GM04504 (cell line): ENCODE measurements at places on chromosomes 6 and 20.

DNA sequence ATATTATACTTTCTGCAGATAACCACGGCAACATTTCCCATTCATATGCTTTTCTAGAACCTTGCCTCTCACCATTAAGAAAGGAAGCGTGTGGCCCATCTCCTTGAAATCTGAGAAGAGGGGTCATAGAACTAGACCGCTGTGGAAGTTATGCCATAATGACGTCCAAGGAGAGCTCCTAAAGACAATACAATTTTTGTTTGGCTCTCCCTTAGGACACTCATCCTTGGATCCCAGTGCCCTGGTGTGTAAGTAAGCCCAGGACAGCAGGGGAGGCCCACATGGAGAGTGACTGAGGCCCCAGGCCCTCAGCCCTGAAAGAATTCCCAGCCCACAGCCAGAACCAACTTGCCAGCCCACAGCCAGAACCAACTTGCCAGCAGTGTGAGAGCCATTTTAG is 379.6 kb downstream of the FOXA2 start:
- DNase-seq = no peak

GRCh38 chr20:50192364-50193198 is 2.0 kb downstream of the CEBPB start:
- DNase-seq = peak; percentile 76

GRCh38 chr6:74356391-74356790 is 660.4 kb downstream of the CD109 start:
- peak; percentile 16 for DNase-seq

GRCh38 chr20:51486197-51487005 is 56.1 kb downstream of the NFATC2 start:
- no peak for DNase-seq

GRCh38 chr6:152625213-152625612 is 11.9 kb downstream of the SYNE1 start:
- DNase-seq = no peak

GRCh38 chr20:10427060-10427692 is 6.8 kb downstream of the MKKS start:
- no peak for DNase-seq

GRCh38 chr6:43910638-43911353 is 140.8 kb downstream of the VEGFA start:
- no peak for DNase-seq

GRCh38 chr20:45378191-45378590 is at the start of gene TP53TG5:
Gene TP53TG5 (minus strand): TSS chr20:45378325. CDS start chr20:45378236, 89 bp downstream.
- DNase-seq = no peak

DNA sequence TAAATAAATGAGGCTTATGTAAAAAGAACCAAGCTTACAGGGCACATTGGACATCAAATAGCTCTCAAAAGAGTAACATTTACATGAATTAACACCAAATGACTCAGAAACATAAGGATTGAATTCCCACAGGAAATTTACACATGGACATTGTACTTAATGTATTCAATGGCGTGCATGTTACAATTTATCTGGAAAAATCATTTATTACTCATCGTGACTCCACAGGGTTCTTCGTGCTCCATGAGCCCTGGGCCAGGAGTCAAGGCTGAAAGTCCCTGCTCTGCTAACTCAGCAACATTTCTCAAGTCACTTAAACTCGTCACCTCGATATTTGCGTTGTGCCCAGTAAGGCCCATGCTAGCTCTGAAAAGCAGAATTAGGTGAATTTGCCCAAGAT is 158.5 kb downstream of the PHACTR1 start:
- peak; percentile 64 for DNase-seq

DNA sequence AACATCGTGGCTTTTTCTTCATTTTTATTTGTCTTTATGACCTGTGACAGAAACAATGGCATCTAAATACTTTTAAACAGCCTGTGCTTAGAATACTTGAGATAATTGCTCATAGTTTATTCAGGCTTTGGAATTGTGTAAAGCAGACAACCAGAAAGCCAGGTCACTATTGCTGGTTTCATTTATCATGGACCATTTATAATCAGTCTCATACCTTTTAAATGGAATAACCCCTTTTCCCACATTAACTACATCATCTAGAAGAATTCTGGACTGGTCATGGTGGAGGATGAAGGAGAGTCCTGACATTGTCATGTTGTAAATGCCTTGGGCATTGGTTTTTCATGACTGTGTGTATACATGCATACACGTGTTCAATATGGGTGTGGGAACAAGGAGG is 661.5 kb downstream of the EPM2A start:
- DNase-seq = no peak

DNA sequence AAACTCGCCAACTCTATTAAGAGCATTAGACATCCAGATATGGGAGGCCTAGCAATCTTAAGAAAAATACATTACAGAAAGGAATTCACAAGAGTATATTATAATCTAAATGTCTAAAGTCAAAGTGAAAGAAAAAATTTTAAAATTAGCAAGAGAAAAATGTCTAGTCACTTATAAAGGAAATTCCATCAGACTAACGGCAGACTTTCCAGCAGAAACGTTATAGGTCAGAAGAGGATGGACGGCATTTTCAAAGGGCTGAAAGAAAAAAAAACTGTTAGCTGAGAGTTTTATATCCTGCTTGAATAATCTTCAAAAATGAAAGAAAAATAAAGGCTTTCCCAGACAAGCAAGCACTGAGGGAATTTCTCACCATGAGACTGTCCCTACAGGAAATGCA is 269.0 kb downstream of the HDGFL1 start:
- DNase-seq = no peak

DNA sequence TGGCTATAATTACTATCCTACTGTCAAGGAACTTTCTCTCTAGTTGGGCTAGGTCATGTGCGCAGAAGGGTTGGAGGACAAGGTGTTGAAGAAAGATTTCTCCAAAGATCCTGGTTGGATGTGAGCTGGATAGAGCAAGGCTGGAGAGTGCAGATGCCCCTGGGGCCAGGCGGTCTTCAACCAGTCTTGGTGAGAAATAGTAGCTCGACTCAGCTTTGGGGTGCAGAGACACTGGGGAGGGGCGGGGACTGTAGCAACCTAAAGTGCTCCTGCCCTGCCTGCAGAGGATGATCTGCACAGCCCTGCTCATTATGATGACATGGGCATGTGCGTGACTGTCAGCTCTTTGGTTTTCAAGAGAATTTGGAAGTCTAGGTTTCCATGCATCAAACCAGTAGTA is 35.9 kb downstream of the PHACTR3 start:
- no peak for DNase-seq

- no peak for DNase-seq
Observed at GRCh38 chr6:17413313-17413750, 19.9 kb downstream of the CAP2 start.

- no peak for DNase-seq
Observed at GRCh38 chr20:32112841-32113240, 3.3 kb downstream of the TM9SF4 start.

DNA sequence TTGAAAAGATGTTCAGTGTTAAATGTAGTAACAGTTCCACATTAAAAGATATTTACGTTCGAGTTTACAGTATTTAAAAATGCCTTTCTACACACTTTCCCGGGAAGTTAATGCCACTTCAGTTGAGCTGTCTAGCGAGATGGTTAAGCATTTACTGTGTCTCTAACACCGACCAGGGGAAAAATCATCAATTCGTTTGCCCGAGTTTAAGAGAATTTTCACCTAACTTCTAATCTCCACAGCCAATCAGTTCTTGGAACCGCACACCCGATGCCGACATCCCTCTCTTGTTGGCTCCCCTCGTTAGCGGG is 58.2 kb downstream of the FAM217A start:
- no peak for DNase-seq

DNA sequence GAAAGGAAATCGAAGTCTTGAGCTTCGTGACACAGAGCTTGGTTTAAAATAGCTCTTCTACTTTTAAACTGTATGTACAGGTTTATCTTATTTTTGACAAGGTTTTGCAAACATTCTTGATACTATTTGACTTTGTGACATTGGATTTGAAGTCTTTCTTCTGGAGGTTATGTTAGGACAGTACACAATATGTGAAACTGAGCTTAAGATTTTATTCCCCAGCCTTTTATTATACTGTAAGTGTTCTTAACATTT is 95.2 kb upstream of the BTBD3 start:
- DNase-seq = no peak

- no peak for DNase-seq
Observed at GRCh38 chr20:47687095-47687987, 97.9 kb downstream of the SULF2 start.

GRCh38 chr6:89682991-89683390 is 44.4 kb upstream of the LYRM2 start:
- DNase-seq = no peak

DNA sequence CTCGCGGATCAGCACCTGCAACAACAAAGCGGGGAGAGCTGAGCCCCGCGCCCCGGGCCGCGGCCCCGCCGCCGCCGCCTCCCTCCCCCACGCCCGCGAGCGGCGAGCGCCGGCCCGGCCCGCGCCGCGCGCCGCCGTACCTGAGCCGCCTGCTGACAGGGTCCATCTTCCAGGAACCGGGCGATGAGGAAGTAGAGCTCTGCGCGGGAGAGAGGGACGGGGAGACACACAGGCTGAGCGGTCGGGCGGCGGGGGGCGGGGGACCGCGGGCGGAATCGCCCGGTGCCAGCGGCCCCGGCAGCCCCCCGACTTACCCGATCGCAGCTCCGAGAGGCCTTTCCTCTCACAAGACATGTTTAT is 359 bp downstream of the PHIP start:
- DNase-seq = no peak

GRCh38 chr20:51182571-51182970 is 159.7 kb upstream of the KCNG1 start:
- DNase-seq = no peak

DNA sequence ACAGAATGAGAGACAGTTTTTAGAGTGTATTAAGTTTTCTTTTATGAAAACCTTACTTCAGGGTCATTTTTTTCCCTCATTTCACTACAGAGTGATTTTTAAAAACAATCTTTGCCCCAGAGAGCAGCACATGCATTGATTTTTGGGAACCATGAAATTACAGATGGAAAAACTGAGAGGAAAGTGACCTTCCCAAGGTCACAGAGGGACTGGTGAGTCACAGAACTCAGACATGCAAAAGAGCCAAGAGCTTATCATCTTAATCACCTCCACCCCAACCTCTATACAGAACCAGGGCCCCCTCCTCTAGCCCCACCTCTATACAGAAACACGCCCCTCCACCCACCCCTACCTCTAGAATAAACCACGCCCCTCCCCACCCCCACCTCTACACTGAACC is 10.7 kb downstream of the PXMP4 start:
- no peak for DNase-seq
